ENCODE measurements at places on chromosomes 1 and 21. TPM values are rescaled to one million over a fixed set of nuclear protein-coding genes. Genes with fewer than 3 reads are reported as not detected.
A peak's percentile ranks its signal among the peaks of the same experiment; 100 is the strongest.

DNA sequence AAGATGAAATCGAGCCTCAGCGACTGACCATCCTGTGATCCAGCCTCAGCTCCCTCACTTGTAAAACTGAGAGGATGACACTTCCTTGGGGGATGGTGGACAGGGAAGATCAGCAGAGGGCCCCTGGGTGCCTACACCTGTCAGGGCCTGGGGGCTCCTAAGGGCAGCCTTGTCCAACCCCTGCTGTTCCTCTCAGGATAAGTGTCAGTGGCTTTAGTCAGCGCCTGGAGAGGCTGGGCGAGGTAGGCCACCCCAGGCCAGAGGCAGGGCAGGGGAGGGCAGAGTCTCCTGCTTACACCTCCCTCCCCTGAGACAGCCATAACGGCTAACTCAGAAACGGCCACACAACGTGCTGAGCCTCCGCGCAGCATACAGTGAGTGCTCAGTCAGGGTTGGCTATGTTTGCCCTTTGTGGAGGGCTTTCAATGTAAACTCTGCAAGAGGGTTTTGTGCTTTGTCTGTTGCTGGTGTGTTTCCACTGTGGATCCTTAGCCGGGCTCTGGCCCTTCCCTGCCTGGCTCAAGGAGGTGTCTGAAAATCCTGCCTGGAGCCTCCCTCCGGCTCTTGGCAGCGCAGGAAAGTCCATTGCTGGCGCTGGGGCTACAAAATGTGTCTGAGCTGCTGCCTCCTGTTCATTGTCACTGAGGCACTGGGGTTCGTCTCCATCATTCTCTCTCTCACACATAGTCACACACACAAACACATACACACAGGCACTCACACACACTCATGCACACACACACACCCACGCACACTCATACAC lies 588.4 kb downstream of the PTPRU start:
- no peak for DNase-seq

NHLH1 gene
- total RNA-seq = 0.24 TPM

- no peak for DNase-seq
These were observed 69.9 kb upstream of the COG2 start for GRCh38 chr1:230572121-230573105.

GRCh38 chr1:203124011-203124410 lies 3.5 kb upstream of the ADORA1 start:
- DNase-seq = no peak

- DNase-seq = no peak
These were observed 6.2 kb downstream of the FBXO2 start for GRCh38 chr1:11648039-11648438.

ATAD3C gene
- total RNA-seq = 1.0 TPM

DNA sequence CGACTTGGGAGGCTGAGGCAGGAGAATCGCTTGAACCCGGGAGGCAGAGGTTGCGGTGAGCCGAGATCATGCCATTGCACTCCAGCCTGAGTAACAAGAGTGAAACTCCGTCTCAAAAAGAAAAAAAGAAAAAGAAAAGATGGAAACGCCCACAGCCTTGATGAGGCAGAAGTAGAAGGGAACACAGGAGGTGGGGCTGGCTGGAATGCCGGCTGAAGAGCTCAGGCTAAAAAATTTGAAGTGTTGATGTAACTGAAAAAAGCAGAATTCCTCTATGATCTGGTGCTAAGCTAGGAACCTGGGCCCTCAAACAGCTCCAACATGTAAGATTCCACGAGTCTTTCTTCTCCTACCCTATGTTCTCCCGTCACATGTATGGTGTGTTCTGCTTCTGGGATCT lies 53.6 kb downstream of the SLC66A1 start:
- DNase-seq = no peak

- DNase-seq = no peak
These were observed 40.4 kb downstream of the KIF21B start for GRCh38 chr1:200983035-200983561.

DNA sequence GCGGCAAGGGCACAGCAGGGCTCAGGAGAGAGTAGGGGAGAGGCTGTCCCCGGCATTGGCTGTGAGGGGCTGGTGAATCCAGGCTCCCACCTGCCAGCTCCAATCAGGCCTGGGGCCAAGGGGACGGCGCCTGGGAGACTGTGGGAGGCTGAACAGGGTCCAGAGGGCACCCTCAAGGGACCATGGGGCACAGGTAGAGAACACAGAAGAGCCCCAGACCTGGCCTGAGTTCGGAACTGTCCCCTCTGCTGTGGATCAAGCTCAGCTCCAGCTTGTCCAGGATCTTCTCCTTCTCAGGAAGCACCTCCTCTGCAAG lies 67.0 kb downstream of the KCNAB2 start:
- no peak for DNase-seq

DNA sequence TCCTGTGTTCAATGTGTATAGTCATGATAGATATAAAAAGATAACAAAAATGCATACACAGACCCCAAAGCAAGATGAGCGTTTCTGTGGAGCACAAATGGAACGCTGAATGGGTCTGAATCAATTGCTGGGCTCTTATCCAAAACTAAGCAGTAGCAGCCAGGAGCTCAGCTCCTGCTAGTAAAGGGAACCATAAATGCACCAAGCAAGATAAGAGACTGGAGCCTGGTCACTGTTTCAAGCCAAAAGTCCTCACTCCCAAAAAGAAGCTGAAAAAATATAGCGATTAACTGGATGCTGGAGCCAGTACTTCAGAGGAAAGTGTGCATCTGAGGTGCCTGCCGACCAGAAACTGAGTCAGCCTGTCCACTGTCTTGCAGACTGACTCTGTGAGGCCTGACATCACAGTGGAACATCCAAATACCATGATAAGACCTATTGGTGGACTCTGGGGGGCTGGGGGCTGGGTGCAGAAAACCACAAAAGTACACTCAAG lies 68.9 kb downstream of the LRRC8C start:
- DNase-seq = no peak

DNA sequence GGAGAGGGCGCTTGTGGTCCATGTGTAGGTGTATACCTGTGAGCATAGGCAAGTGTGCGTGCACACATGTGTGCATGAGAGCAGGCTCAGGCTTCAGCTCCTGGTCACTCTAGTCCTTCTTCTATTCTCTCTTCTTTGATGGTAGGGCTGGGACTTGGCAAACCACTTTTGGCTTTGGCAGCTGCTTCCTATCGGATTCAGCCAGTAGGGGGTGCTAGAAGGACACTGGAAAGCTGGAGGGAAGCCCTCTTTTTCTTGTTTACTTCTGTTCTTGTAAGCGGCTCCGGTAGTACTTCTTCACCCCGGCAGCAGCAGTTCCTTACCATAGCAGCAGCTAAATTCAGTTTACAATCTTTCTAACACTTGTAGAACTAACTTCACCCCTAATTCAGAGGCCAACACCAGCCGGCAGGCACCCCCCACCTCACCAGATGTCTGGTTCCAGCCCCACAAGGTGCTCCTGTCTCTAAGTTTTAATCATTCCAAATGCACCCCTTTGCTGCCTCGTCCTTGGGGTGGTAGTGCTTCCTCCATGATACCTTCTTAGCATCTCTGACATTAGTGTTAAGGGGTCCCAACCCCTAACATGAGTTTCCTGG lies 25.1 kb downstream of the NENF start:
- peak; percentile 80 for DNase-seq

KIF26B gene
- total RNA-seq = 0.03 TPM

DNA sequence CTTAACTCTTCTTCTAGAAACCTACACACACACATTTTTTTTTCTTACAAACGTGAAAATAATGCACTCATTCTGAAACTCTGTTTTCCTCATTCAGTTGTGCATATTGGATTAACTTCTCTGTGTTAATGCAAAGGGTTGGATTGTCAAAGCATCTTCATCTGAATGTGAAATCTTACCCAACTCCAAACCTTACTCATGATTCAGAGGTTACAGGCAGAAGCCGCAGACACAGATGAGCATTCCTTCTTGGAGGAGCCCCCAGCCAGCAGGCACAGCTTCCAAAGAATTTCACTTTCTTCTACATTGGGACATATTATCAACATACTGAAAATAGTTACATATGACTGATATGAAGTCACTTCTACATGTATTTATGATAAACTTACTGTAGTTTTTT lies 15.7 kb downstream of the PATJ start:
- DNase-seq = no peak

- no peak for DNase-seq
These were observed 1.5 kb upstream of the SYDE2 start for GRCh38 chr1:85202092-85202863.

- DNase-seq = no peak
These were observed 125.0 kb upstream of the KCNK2 start for GRCh38 chr1:214957330-214958137.

DNA sequence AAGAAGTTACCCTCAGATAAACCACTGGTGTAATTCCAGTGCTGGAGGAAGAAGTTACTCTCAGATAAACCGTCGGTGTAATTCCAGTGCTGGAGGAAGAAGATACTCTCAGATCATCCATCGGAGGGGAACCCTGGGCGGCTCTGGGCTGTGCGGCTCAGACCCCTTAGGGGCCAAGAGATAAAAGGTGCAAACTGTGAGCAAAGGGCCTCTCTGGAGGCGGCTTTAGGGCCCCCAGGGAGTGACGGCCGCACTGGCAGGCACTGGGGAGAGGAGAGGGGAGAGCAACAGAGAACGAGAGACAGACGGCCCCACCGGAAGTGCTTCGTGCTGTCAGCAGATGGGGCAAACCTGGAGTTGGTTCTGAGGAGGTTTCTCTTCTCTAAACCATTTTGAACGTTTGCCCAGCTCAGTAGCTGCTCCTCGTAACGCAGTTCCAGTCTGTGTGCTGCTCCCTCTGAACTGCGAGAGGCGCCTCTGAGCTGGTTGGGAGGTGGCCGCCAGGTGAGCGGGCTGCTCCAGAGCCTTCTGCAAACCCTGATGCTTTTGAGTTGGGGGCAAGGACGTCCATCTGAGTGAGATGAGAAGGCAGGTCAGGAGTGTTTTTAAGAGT lies 62.6 kb upstream of the COL6A1 start:
- DNase-seq = no peak

All from activated CD8-positive, alpha-beta T cell treated with anti-CD3 and anti-CD28 coated beads, Interleukin-2, amount 10 ng/mL, durations not matched to agents 7 days and 5 days (primary cell).